ENCODE measurements at places on chromosomes 4 and X.

DNA sequence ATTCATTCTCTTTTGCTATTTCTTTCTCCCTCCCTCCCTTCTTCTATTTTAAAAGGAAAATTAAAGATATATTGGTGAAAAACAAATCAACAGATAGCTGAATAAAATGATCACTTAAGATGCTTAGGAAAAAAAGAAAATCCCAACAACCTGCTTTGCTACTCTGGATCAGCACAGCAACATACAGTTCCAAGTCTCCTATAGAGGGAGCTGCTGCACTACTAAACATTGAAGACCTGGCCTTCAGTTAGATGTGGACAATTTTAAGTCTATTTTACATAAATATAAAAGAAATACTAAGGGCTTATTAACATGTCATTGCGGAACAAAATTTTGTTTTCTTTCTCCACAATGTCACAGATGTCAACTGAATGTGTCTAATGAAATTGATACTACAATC, 226.4 kb downstream of the MAGEB5 start:
- DNase-seq: peak; percentile 5

- DNase-seq: no peak
Measured at GRCh38 chr4:153634738-153635353, 49.2 kb upstream of the TLR2 start.

DNA sequence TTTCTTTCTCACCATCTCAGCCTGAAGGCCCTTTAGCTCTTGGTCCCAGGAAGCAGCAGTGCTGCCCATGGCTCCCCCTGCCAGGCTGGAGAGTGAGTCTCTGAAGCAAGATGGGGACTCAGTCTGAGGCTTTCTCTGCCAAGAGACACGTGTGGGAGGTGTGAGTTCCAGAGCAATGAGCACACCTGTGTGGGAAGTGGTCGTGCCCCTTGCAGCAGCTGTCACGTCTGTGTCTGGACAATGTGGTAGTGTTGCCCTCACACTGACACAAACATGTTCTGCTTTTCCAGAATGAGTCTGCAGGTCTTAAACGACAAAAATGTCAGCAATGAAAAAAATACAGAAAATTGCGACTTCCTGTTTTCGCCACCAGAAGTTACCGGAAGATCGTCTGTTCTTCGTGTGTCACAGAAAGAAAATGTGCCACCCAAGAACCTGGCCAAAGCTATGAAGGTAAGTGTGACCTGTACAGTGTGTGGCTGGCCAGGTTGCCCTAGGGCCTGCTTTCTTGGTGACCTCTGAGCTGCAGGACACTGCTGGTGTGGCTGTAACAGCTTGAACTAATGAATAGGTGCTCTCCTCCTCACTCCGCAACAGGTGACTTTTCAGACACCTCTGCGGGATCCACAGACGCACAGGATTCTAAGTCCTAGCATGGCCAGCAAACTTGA, 1.9 kb downstream of the TACC3 start:
- DNase-seq: no peak

- DNase-seq: no peak
Measured at GRCh38 chr4:3212391-3213105, 36.4 kb upstream of the MSANTD1 start.

GRCh38 chr4:110004556-110004955, 91.9 kb downstream of the EGF start:
- DNase-seq: no peak

DNA sequence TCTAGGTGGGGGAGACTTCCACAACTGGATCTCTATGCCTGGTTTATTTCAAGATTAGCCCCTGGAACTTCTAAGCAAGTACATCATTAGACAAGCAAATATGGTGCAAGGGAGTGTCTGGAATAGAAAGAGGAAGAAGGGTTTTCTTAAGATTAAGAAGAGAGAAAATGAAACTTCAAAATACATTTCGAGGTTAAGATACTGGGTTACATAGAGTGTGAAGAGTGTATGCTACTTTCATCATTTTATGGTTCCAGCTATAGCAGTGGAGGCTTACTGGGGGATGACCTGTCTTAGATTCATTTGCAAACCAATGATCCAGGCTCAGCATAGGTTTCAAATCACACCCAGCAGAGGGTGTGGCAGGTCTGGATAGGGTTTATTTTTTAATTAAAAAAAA, 144.4 kb upstream of the GATB start:
- no peak for DNase-seq

DNA sequence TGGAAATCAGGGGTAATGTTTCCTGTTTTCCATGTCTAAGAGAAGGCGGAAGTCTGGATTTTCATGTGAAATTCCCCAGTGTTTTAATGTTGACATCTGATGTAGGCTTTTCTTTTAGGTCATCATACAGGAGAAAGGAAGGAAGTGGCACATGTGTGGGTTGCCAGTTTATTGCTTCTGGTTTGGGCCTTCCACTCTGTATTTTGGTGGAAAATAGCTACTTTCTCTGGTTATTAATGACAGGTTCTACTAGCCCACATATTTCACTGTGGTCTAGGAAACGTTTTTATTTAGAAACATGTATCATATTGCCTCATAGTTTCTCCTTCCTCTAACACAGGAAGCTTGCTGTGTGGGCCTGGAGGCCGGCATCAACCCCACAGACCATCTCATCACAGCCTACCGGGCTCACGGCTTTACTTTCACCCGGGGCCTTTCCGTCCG, 7.2 kb downstream of the PDHA1 start:
- no peak for DNase-seq

- DNase-seq: no peak
Measured at GRCh38 chr4:43133566-43133965, 241.1 kb downstream of the GRXCR1 start.

- DNase-seq: no peak
Measured at GRCh38 chr4:89254847-89255246, 52.8 kb downstream of the GPRIN3 start.

GRCh38 chr4:77310931-77311330, 153.9 kb downstream of the CCNG2 start:
- no peak for DNase-seq

DNA sequence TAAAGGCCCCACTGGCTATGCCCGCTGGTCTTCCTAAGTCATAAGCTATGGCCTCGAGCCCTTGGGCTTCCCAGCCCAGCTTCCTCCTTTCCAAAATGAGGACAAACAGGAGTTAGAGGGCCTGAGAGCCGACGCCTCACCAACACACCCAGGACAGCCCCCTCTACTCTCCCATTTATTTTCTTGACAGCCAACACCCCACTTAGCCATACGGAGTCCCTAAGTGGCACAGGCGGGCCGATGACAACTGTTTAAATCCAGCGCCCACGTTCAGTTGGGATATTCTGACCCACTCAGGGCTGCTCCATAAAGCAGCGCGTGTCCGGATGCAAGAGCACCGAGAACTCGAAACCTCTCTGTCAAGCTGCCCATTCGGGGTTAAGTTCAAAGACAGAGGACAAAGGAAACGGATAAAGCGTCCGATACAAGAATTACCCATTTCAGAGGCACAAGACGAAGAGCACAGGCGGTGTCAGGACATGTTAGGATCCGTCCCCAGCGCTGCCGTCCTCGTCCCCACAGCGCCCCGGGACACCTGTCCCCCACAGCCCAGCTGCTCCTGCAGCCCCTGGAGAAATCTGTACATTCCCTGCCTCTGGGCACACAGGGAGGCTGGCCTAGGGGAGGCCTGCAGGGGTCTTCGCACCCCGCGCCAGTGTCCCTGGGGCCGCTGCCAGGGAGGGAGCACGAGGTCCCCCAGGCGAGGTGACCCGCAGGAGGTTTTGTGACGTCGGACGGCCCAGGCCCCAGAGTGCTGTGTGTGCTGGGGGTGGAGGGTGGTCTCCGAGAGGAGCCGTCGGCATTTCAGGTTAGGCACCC, 1.2 kb downstream of the PRKX start:
- no peak for DNase-seq

- no peak for DNase-seq
Measured at GRCh38 chrX:111349101-111349500, 62.9 kb downstream of the DCX start.

GRCh38 chrX:84258708-84259107, 70.7 kb upstream of the RPS6KA6 start:
- no peak for DNase-seq
